ENCODE measurements at places on chromosomes 3 and 15.
A peak's percentile ranks its signal among the peaks of the same experiment; 100 is the strongest.

- no peak for DNase-seq
These were observed 13.3 kb downstream of the DNAJB11 start for GRCh38 chr3:186583831-186584230.

DNA sequence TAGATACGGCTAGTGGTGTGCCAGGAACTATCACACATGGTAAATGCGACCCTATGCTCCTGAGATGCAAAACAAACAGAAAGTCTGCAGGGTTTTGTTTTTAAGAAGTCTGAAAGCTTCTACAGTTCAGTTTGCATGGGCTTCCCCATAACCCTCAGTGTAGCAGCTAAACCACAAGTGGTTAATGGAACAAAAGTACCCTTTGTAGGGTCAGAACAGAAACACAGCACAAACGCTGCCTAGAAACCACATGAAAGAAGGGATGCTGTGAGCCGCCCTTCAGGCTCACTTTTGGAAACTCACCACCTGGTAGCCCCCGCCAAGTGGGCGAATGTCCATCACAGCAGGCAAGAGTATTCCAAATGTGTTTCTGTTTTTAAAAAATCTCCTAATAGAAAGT lies 46.2 kb downstream of the CTDSPL start:
- no peak for DNase-seq

- DNase-seq = no peak
These were observed 202.5 kb downstream of the ROBO2 start for GRCh38 chr3:77242371-77242770.

DNA sequence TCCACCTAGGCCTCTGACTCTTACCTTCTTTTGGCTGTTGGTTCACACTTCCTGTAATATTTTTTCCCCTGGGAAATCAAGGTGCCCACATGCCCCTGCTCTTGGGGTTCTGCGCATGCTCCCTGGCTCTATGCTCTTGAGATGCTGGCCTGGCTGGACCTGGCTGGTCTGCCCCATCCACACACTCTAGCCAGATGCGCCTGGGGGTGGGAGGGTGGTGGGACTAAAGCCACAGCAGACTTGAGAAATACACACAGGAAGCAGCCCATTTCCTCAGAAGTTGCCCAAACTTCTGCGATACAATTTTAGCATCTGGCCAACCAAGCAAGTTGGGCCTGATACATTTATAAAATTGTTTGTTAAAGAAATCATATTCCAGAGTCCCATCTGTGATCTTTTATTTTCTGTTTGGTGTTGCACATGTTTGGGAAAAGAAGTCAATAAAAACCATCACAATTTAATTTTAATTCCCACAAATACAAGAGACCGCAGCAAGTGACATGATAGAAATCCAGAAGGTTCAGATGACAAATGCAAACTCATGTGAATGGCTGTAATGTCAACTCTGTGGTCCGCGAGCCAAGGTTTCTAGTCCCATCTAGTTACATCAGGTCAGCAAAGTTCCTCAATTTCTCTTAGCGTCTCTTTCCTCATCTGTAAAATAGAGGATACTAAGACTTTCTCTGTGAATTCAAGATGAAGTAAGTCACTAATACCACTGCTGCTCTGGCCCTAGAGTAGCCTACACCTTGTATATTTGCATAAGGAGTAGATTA lies 55.9 kb upstream of the MEF2A start:
- DNase-seq = no peak

DNA sequence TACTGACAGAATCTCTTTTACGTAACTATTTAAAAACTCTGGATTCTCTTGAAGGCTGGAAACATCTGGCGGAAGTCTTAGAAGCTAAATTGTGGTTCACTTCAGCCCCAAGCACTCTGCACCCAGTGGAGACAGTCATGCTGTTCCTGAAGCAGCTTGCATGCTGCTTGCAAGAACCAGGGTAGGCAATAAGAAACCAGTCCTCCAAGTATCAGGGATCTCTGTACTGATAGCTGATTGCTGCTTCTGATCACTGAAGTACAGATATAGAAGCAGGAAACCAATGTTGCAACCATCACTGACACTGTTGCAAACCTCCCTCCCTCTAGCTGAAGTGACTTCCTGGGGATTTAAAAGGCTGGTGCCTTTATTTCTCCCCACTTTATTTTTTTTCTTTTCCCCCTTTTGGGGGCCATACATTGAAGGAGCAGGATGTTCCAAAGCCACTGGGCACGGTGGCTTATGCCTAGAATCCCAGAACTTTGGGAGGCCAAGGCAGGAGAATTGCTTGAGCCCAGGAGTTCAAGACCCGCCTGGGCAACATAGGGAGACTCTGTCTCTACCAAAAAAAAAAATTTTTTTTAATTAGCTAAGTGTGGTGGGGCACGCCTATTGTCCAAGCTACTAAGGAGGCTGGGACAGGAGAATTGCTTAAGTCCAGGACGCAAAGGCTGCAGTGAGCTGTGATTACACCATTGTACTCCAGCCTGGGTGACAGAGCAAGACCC lies 15.3 kb downstream of the SPCS1 start:
- DNase-seq = no peak

- no peak for DNase-seq
These were observed 7.8 kb upstream of the CHRM5 start for GRCh38 chr15:33960549-33960935.

GRCh38 chr15:76098685-76099084 lies 38.9 kb downstream of the TMEM266 start:
- peak; percentile 45 for DNase-seq

DNA sequence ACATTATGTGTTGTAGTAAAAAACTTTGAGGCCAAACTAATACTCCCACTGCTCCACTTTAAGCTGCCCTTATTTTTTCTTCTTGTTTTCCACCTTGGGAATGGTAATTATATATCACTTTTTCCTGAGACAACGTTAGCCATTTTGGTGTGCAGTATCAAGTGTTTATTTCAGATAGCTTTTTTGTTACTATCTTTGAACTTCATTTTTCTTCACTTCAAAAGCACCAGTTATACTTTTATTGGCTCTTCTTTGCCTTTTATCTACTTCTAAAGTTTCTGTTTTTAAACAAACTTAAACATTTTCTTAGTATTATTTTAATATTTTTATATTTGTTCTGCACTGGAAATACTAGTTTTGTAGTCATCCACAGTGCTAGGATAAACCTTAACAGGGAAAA lies 6.5 kb downstream of the TOPAZ1 start:
- no peak for DNase-seq

GRCh38 chr3:63493101-63493500 lies 159.4 kb upstream of the SNTN start:
- no peak for DNase-seq

DNA sequence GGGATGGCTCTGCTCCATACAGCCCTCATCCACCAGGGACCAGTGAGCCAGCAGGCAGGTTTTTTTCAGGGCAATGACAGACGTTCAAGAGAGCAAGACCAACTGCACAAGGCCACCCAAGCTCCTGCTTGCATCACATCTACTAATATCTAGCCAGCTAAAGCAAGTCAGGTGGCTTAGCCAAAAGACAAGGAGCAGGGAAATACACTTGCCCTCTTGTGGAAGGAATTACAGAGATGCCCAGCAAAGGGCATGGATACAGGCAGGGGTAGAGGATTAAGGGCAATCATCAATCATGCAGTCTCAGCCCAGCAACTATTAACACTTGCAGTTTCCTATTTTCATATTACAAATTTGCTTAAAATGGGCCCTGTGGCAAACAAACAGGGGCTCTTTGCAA lies 81.5 kb upstream of the NTRK3 start:
- no peak for DNase-seq

DNA sequence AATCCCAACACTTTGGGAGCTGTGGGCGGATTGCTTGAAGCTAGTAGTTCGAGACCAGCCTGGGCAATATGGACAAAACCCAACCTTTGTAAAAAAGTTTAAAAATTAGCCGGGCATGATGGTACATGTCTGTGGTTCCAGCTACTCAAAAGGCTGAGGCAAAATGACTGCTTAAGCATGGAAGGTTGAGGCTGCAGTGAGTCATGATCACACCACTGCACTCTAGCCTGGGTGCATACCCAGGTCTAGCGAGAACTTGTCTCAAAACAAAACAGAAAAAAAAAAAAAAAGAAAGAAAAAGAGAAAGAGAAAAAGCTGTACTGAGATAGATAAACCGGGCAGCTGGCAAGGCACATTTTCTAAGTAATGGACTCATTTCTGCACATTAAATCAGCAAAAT lies 10.6 kb downstream of the ARPP19 start:
- DNase-seq = no peak

DNA sequence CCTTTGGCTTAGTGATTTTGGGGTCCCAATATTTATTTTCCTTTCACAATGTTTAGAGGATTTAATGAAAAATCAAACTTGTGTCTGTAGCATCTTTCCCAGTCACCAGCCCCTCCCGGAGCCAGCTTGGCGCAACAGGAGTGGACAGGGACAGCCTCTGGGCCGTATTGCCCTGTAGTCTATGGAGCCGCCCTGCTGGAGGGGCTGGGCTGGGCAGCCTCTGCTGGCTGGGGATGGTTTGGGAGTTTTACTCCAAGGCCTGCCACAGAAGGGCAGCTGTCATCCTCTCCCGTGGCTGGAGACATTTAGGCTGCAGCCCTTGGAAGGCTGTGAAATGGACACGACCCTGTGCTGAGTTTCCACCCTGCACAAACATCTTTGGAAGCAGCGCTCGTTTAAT lies 89.4 kb upstream of the RGMA start:
- no peak for DNase-seq

- DNase-seq = no peak
These were observed 53.1 kb upstream of the ARNT2 start for GRCh38 chr15:80350941-80351610.

GRCh38 chr3:172607305-172608121 lies 84.3 kb upstream of the TNFSF10 start:
- no peak for DNase-seq

DNA sequence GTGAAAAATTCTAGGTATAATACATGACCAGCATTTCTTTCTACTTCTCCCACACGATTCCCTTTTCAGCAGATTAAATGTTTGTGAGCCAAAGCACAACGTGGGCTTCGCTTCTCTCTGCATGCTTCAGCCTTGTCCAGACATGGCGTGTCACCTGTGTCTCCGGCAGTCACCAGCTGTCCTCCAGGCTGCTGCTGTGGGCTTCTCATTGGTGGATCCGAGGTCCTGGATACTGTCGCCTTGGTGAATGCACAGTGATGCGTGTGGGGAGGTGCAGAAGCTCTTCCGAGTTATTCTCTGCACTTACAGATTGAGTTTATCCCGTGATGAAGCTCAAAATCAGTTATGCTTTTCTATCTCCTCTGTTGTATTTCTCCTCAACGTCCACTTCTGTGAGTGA lies 23.0 kb upstream of the GOLGA8J start:
- no peak for DNase-seq
